CD4-positive, alpha-beta T cell treated with Interleukin-17A for 4 hours (primary cell): ENCODE measurements at places on chromosomes 6 and 20.

DNA sequence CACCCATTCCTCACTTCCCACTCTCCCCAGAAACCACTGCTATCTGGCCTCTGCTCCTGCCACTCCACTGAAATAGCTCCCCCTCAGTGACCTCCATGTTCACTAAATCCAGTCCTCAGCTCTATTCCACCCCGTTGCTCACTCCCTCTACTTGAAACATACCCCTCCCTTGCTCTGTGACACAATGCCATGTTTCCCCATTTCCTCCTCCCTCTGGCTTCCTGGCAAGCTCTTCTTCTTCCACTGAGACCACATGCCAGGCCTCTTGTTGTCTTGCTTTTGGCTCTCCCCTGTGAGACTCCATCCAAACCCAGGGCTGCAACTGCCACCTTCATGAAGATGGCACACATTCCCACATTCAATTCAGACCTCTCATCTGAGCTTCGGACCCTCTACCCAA lies 13.9 kb downstream of the TMEM151B start:
- no peak for DNase-seq

DNA sequence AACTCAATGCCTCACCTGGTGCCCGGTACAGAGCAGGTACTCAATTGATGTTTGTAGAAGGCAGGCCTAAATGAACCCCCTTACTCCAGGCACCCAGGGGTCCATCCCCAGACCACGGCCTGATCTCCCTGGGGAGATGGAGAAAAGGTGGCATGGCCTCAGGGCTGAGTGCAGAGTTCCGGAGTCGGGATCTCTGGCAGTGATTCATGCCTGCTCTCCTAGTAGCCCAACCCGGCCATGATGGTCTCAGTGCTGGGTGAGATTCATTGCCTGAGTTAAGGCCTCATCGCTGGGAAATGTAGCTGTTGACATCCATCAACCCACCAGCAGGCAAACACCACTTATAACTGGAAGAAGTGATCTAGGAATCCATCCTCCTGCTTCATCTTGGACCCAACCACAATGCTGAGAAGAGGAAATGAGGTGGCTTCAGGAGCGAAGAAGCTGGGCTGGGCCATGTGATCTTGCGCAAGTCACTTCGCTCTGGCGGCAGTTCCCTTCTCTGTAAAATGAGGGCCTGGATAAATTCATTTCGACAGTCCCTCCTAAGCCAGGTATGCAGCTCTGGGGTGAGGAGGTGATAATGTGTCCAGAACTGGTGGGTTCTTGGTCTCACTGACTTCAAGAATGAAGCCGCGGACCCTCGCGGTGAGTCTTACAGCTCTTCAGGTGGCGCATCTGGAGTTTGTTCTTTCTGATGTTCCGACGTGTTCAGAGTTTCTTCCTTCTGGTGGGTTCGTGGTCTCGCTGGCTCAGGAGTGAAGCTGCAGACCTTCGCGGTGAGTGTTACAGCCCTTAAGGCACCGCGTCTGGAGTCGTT lies 24.7 kb downstream of the ETV7 start:
- no peak for DNase-seq

GRCh38 chr6:24385536-24386269 lies 17.0 kb upstream of the MRS2 start:
- DNase-seq = no peak

DNA sequence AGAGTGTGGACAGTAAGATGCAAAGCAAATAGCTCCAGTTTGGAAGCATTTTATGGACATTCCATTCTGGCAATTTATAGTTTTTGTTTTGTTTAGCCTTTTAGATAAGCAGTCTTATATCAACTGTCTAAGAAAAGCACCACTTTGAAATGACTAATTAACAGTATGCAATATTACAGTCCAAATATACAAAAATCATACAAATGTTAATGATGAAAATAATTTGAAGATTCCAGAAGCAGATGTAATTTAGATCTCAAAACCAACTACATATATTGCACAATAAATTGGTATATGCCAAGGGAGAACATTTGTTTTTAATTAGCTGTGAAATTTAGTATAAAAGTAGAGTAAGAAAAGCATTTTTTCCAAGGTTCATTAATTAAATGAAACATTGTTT lies 158.8 kb downstream of the KIF6 start:
- DNase-seq = no peak

DNA sequence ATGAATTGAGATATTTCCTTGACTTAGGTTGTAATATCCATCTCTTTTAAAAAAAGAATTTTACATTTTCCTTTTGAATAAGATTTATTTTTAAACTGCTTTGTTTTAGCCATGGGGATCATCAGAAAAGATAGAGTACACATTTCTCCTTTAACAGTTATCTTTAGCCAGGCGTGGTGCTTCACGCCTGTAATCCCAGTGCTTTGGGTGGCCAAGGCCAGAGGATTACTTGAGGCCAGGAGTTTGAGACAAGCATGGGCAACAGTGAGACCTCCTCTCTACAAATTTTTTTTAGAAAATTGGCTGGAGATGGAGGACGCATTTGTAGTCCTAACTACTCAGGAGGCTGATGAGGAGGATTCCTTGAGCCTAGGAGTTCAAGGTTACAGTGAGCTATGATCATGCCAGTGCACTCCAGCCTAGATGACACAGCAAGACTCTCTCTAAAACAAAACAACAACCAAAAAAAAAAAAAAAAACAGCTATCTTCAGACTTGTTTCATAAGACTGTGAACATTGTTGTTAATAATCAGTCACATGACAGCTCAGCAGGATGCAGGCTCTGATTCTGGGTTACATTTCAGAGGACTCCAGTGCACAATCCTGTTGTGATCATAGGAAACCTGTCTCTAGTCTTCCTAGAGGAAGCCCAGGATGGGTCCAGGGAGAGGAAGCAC lies 2.0 kb upstream of the SLC17A3 start:
- DNase-seq = no peak

- DNase-seq = peak; percentile 48
Observed at GRCh38 chr20:32971703-32972161, 32.5 kb downstream of the SUN5 start.

GRCh38 chr6:56517155-56517745 lies 125.4 kb downstream of the DST start:
- no peak for DNase-seq

DNA sequence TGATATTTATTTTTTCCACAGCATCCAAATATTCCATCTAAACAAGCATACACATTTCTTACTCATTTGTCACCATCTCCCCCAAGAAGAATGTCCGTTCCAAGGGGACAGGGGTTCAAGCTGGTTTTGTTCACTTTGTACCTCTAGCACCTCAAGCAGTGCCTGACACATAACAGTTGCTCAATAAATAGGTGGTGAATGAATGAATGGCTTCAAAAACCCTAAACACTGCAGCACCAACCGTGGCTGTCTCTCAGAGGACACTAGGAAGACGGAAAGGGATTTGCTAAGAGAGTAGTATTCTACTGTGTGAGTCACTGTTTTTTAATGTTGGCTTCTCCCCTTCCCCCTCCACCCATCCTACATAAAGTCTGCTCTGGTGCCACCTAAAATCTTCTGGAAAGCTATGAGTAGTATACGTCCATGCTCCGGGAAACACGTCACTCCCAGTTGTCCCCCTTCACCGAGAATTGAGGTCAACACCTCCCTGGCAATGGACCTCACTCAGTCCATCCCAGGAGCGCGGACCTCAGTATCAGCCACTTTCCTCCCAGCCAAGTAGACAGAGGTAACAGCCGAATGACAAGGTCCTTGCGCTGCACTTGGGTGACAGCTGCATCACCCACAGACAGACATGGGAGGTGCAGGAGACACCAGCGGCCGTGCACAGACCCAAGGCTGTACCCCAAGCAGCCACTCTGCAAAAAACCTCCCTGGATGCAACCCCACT lies 107.4 kb downstream of the PREX1 start:
- no peak for DNase-seq

DNA sequence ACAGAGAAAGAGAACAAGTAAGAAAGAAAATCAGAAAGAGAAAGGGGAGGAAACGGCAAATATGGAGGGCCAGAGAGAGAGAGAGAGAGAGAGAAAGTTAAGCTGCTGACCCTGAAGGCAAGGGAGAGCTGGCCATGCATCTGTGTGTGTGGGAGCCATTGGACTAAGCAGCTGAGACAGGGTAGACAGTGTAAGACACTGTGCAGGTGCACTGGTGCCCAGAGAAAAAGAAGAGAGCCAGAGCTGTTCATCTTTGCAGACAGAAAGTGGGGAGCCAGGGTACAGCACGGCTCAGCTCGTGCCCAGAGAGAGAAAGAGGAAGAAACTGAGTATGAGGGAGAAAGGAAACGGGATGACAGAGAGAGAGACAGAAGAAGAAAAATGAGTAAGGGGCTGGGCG lies 24.2 kb upstream of the ZNF318 start:
- DNase-seq = no peak

- no peak for DNase-seq
Observed at GRCh38 chr6:46490425-46491200, 636 bp downstream of the RCAN2 start.

- DNase-seq = no peak
Observed at GRCh38 chr20:40641809-40642208, 47.2 kb downstream of the MAFB start.
